ENCODE measurements at places on chromosomes 11 and 22.
A peak's percentile ranks its signal among the peaks of the same experiment; 100 is the strongest.

DNA sequence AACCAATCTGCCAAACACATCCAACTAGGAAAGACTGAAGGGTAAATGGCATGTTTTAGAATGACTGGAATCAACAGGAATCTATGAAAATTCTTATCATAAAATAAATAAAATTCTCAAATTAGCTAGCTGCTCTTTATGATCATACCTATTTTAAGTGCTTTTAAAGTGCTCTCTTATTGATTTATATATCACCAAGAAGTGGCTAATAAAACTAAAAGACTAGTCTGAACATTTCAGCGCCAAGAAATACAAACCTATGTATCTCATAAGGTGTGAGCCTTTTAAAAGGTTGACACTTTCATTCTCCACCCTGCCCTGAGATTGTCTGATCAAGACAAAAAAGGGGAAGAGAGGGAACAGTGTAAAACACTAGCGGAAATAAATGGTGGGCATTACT is 136.8 kb upstream of the ARHGAP42 start:
- DNase-seq: no peak

GRCh38 chr11:108112057-108112456 is 9.3 kb upstream of the ACAT1 start:
- no peak for DNase-seq

DNA sequence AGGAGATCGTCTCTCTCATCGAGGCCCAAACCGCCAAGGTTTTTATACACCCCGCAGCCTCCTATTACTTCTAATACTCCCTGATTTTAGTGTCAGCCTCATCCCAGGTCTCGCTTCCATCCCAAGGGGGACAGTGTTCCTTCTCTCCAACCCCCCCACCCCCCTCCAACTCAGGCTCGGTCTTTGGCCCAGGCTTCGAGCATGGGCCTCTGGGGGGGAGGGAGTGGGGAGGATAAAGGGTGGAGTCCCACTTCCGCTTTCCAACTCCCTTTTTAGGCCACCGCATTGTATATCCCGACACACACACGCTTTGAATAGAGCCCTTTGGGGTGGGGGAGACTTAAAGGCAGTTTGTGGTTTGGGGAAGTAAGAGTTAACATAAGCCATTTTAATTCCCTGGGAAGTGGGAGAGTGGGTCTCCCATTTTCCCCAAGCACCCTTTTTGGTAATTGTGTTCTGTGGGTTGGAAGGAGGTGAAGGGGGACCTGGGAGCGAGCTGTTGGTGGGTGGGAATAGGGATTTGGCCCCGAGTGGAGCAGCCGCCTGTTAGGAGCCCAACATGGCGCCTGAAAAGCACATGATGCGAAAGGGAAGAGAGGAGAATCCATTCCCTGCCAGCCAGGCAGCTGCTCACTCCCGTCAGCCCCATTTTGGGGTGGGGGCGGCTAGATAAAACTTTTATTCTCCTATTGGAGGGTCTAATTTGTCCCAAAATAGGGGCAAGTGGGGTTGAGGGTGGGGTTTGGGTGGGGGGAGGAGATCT is 844 bp downstream of the PCF11 start:
- peak; percentile 66 for DNase-seq

DNA sequence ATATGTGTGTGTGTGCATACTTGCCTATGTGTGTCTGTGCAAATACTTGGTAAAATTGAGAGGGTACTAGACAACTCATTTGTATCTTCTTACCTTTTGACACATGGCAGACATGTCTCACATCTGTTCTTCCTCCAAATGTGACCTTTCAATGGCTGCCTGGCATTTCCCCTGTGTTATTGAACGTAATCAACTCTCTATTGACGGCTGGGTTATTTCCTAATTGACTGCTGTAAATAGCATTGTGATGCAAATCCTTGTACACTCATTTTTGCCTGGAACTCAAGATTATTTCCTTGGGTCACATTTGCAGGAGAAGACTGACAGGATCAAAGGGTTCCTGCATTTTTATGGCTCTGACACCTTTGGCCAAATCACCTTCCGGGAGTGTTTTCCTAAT is 37.4 kb downstream of the KCNQ1 start:
- DNase-seq: no peak

GRCh38 chr22:32995335-32995734 is 62.8 kb downstream of the SYN3 start:
- no peak for DNase-seq

DNA sequence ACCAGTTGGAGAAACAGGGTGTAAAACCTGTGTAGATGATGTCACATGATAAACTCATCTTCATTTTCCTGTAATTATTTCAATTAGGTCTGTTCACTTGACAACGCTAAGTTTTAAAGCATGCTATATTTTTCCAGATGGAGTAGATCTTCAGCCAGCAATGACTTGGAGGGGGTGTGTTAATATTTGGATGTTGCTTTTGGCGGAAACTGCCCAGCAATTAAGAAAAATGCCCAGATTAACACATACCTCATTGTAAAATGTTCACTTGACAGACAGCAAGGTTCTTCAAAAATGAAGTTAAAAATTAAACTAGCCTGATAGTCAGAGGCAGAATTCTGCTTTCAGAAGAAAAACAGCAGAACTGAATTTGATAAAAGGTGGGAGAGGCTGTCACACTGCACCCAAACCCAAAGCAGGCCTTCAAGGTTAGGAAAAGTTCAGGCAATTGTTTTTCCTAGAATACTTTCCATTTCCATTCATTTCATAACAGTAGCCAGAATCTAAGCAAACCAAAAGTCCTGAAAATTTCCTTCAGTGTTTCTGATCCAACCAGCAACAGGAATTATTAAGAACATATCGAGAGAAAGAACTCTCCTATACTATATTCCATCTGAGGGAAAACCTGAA is 33.0 kb downstream of the VSIG10L2 start:
- DNase-seq: no peak

GRCh38 chr22:42461511-42461910 is 29.3 kb upstream of the NFAM1 start:
- DNase-seq: no peak

DNA sequence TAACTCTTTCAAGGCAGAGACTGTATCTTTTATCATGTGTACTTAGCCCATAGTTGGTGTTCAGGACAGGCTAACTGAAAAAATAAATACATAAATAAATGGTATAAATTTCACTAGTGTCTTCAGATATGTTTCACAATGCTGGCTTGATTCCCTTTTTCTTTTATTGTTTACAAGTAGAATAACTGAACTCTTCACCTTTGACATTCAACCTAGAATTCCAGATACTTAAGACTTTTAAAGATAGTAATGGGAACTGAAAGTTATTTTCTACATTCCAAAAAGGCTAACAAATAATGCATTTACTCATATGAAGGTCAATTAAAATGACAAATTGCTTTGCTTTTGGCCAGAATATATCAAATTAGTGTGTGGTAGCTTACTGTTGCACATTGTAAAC is 411.3 kb upstream of the TENM4 start:
- DNase-seq: no peak

DNA sequence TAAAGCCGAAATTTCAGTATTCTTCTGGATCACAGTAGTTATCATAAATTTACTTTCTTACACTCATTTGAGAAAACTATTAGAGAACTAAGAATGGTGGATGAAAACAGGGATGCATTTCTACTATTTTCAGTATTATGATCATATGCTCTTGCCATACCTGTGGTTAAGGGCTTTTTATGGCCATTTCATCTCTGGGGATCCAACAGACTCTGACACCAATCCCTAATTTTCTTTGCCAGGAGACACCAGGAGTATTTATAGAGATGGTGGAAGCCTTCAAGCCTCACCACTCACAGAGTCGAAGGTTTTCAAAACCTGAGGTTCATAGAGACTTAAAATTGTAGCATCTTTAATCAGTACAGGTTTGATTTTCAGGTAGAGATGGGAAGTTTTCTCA is at the start of gene OR51L1:
TSS of gene OR51L1 (plus strand) at position 301 of the 400 bp plus-strand sequence. CDS start 4,132 bp downstream, outside the sequence.
- DNase-seq: no peak

- DNase-seq: peak; percentile 33
Observed at GRCh38 chr22:26615149-26615548, 2.7 kb downstream of the CRYBB1 start.

DNA sequence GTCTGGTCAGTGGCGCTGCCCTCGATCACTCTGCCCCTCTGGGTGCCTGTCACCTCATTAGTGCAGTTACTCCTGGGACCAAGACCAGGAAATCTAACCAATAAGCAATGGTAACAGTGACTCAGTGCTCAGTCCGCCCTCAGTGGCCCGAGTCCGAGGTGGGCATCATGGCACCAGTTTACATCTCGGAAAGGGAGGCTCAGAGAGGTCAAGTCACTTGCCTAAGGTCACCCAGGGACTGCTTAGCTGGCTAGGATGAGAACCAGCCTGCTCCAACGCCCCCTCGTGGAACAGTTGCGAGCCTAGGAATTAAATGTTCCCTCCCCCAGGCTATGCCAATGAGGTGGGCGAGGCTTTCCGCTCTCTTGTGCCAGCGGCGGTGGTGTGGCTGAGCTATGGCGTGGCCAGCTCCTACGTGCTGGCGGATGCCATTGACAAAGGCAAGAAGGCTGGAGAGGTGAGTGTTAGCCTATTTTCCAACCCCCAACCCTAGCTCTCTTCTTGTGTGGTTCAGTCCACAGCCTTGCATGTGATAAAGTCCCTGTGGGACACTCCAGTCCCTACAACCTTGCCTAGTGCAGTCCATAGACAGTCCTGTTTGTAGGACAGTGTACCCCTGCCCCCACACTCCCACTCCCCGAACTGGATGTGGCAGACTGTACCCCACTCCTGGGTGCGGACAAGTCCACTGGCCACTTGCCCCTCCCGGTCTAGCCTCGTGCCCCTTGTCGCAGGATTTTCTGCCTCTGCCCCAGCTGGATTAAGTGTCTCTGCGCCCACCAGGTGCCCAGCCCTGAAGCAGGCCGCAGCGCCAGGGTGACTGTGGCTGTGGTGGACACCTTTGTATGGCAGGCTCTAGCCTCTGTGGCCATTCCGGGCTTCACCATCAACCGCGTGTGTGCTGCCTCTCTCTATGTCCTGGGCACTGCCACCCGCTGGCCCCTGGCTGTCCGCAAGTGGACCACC is 1.1 kb downstream of the MTFP1 start:
- peak; percentile 93 for DNase-seq

GRCh38 chr22:37808294-37808657 is 542 bp downstream of the GCAT start:
- DNase-seq: no peak

DNA sequence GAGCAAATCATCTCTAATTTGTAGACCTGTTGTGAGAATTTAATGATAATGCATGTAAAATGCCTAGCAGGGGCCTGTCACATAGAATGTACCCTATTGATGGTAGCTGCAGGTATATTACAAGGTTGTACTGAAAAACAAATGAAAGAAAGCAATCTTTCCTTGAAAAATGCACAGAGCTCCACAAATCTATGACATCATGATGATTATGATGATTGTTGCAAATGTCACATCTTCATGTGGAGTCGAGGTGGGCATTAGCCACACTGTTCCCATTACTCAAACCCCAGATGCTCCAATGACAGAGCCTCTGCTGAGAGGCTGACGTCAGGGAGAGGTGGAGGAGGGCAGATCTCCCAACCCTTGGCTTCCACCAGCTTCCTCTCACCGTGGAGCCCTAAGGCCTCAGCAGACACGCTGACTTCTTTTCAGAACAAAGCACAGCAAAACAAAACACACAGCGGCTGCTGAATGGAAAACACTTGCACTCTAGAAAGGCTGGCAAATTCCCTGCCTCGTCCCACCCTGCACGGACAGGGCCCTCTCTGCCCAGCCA is 298.3 kb downstream of the KIRREL3 start:
- DNase-seq: no peak

DNA sequence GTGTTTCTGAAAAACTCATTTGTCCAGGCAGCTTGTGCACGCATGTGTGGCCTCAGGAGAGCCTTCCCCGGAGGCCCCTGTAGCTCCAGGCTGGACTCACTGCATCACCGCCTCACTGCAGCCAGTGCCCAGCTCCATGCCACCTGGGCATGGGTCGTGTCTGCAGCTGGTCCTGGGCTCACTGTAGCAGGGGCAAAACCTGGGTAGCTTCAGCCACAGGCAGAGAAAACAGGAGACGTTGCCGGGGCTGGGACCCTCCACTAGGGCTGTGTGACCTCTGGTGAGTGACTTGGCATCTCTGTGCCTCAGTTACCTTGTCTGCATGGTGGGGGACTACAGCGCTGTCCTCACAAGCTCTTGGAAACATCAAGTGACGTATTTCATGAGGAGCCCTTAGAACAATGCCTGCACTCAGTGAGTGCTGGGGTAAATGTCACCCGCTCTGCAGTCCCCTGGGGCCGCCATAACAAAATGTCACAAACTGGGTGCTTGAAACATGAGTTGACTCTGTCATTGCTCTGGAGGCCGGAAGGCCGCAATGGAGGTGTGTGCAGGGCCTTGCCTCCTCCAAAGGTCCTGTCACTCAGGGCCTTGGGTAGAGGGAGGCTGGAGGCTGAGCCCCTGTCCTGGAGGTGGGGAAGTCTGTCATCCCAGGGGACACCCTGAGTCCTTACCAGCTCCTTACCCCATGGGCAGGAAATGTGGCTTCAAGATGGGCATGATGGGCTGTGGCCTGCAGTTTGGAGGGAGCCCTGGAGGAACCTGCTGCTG is 488.7 kb downstream of the TBC1D22A start:
- DNase-seq: no peak

- DNase-seq: peak; percentile 57
Observed at GRCh38 chr11:119169282-119169719, 776 bp downstream of the NLRX1 start.

DNA sequence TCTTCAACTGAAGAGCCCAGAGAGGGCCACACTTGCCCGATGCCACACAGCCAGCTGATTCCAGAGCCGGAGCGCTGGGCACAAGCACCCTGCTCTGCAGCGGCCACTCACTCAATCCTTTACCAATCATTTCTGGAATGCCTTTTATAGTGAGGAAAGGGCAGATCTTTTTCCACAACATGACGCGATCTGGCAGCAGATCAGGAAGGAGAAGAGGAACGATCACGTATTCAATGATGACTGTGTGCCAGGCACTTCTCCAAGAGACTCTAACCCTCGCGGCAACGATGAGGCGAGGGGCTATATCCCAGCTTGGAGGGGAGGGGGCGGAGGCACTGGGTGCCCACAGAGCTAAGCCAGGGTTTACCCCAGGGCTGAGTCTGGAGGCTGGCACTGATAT is 56.3 kb upstream of the TCF20 start:
- DNase-seq: no peak

DNA sequence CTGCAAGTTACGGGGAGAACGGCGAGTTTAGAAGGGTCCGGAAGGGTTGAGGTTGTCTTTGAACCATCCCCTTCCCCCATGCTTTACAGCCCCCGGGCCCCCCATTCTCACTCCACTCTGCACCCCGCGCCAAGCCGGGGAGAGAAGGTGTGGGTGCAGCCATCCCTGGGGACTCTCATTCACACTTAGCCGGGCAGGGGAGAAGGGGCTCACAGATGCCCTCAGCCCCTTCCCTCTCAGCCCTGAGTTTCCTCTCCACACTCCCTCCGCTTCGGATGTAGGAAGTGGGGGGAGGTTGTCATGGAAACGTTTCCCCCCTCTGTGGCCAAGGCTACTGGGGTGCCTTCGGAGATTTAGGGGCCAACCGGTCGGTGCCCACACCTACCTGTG is 334 bp downstream of the CADM1 start:
- DNase-seq: no peak

- DNase-seq: no peak
Observed at GRCh38 chr11:17533778-17534415, 10.3 kb downstream of the USH1C start.

- DNase-seq: no peak
Observed at GRCh38 chr22:46998331-46998730, 235.9 kb downstream of the TBC1D22A start.
